ENCODE measurements at places on chromosomes 2 and 18.
A peak's percentile ranks its signal among the peaks of the same experiment; 100 is the strongest.

GRCh38 chr18:9993521-9994025 is 79.8 kb downstream of the VAPA start:
- H3K27me3 ChIP-seq: no peaks in the 10 kb centered on the region
- peaks cover 8% of the 10 kb centered on the region for H3K4me1 ChIP-seq
- no peak overlapping the region for H3K4me3 ChIP-seq
- H3K36me3 ChIP-seq: no peaks in the 10 kb centered on the region

DNA sequence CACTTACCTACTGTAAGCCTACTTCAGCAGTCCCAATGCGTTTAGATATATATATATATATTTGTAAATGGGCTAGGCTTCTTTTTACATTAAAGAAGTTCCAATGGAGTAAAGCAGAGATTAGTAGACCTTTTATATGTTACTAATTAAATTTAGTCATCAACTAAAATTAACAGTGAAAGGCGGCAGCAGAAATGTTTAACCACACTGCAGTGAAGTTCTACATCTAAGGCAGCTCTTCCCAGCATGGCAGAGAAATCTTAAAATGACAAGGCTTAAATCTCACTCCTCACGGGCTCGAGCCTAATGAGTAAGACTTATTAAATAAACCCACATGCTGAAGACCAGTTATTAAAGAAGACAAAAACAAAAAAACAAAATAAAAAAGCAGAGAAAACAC is 19.1 kb upstream of the KANSL1L start:
- peaks cover 38% of the 10 kb centered on the region for H3K4me1 ChIP-seq
- no peaks in the 10 kb centered on the region for H3K36me3 ChIP-seq
- H3K4me3 ChIP-seq: no peak overlapping the region
- no peak overlapping the region for H3K27ac ChIP-seq
- DNase-seq: no peak

DNA sequence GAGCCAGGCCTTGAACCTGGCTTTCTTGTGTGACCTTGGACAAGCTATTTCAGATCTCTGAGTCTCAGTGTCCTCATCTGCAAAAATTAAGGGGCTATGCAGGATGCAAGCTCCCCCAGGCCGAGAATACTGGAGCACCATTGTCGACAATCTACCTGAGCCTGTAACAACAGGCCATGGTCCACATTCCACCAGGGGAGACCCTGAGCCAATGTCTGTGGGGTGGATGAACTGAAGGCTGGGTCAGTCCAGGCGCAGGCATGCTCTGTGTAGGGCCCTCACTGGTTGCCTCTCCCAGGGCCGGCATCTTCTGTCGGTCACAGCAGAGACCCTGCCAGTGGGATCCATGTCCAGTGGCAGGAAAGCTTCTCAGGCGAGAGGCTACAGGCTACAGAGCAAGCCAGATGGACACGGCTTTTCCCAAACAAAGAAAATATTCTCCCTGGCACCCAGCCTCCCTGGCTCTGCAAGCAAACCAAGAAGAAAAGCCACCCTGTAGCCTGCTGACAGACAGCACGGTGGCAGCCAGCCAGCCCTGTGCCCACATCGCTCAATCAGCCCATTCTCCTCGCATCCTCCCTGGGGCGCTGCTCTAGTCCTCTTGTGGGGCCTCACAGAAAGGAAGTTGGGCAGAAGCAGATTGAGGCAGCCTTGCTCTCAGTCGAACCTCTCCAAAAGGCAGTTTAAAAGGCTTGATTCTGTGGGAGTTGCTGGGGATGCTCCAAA is 48.7 kb upstream of the FZD7 start:
- no peaks in the 10 kb centered on the region for H3K4me1 ChIP-seq
- H3K27ac ChIP-seq: no peak overlapping the region
- H3K27me3 ChIP-seq: peaks cover 5% of the 10 kb centered on the region
- peak; percentile 11 for DNase-seq

GRCh38 chr18:35642802-35643201 is 61.3 kb downstream of the GALNT1 start:
- H3K27me3 ChIP-seq: no peaks in the 10 kb centered on the region
- no peak overlapping the region for H3K27ac ChIP-seq
- DNase-seq: no peak
- no peaks in the 10 kb centered on the region for H3K36me3 ChIP-seq
- no peak overlapping the region for H3K4me3 ChIP-seq

DNA sequence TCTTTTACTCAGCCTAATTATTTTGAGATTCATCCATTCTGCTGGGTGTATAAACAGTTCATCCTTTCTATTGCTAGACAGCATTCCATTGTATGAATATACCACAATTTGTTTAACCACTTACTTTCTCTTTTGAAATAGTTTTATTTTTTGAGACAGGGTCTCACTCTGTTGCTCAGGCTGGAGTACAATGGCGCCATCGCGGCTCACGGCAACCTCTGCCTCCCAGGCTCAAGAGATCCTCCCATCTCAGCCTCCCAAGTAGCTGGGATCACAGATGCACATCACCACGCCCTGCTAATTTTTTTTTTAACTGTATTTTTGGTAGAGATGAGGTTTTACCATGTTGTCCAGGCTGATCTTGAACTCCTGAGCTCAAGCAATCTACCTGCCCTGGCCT is 54.5 kb downstream of the USP37 start:
- H3K36me3 ChIP-seq: peaks cover 40% of the 10 kb centered on the region
- DNase-seq: no peak
- H3K27me3 ChIP-seq: no peaks in the 10 kb centered on the region
- H3K4me1 ChIP-seq: no peaks in the 10 kb centered on the region

DNA sequence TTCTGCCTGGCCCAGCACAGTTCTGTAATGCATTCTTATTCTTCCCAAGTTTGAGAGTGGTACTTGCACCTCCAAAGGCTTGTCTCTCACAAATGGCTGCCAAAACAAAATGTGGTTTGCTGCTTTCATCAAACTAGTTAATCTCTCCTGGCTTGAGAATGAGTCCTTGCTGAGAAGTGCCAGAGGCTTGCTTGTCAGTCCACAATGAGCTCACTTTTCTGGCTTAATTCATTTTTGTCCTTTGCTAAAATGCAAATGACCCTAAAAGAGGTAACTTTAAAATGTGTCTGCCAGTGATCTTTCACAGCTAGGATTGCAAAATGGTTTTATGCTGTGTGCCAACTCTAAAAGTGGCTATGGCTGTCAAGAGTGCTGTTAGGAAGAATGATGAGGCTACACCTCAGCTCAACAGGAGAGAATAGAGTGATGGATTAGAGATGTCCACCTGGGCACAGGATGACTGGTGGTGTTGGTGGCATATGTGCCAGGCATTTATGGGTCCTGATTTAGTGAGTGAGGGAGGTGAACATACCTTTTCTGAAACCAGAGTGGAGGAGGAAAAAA is 291.2 kb upstream of the HNMT start:
- no peak for DNase-seq
- no peak overlapping the region for H3K27ac ChIP-seq
- peaks cover 15% of the 10 kb centered on the region for H3K4me1 ChIP-seq
- no peaks in the 10 kb centered on the region for H3K27me3 ChIP-seq

DNA sequence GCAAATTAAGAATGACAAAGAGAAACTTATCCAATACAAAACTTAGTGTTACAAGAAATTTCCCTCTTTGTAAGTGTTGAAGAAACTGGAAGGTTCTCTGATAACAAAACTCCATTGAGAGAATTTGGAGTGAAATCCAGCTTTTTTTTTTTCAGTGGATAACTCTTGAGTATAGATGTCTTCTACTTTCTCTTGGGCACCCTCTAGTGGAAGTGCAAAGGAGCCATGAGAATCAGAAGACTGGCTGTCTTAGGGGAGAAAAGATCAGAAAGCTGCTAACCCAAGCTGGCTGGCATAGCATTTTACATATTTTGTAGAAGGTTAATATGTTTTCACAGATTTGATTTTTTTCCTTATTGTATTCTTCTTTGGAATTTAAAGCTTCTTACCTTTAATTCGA is 138.8 kb upstream of the SATB2 start:
- DNase-seq: peak; percentile 12
- peaks cover under 1% of the 10 kb centered on the region for H3K27me3 ChIP-seq
- H3K4me1 ChIP-seq: no peaks in the 10 kb centered on the region
- no peak overlapping the region for H3K4me3 ChIP-seq

DNA sequence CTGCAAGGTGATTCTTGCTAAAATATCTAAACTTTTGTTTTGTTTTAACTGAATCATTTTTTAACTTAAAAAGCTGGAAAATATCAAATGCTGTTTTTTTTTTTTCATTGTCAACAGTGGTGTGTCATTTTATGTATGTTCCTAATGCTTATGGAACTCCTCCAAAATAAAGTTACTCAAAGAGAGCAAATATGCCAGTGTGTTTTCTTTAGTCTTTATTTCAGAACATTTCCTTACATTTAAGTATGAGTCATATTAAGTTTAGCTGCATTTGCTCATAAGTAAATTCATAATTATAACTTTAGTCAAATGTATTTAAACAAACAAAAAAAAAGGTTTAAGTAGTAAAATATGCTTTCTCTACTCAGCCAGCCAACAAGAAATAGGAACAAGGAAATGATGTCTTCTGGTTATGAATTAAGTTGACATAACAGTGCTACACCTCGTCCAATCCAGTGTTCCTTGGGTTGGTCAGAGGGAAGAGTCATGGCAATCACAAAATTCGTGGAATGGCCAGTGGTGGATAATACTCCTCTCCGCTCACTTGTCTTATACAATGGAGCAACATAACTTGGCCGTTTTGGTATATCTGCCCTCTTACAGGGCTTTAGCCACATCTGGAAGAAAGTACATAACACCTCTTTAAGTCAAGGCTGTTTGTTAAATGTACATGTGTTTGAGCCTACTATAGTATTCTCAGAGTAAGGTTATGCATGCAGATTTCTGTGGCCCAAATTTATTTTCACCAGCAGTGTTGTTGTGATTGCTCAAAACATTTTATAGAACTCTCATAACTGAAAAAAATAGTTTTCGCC is 80.7 kb downstream of the SLC39A10 start:
- no peaks in the 10 kb centered on the region for H3K27me3 ChIP-seq
- no peak for DNase-seq
- no peak overlapping the region for H3K4me3 ChIP-seq
- no peaks in the 10 kb centered on the region for H3K4me1 ChIP-seq
- H3K27ac ChIP-seq: no peak overlapping the region
- H3K36me3 ChIP-seq: peaks cover 67% of the 10 kb centered on the region

DNA sequence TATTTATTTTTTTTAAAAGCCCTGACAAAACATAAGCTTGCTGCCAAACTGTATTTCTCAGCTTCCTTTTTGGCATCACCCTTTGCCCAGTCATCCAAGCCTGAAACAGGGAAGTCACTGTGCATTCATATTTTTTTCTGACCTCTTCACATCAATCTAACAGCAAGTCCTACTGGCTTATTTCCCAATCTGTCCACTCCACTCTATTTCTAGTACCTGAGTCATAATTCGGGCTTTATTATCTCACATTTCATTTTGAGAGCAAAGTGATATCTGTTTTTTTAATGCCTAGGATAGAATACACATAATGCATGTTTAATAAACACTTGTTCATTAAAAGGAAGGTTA is 5.1 kb downstream of the HNMT start:
- no peaks in the 10 kb centered on the region for H3K36me3 ChIP-seq
- no peaks in the 10 kb centered on the region for H3K4me1 ChIP-seq
- H3K27ac ChIP-seq: no peak overlapping the region
- no peaks in the 10 kb centered on the region for H3K27me3 ChIP-seq

DNA sequence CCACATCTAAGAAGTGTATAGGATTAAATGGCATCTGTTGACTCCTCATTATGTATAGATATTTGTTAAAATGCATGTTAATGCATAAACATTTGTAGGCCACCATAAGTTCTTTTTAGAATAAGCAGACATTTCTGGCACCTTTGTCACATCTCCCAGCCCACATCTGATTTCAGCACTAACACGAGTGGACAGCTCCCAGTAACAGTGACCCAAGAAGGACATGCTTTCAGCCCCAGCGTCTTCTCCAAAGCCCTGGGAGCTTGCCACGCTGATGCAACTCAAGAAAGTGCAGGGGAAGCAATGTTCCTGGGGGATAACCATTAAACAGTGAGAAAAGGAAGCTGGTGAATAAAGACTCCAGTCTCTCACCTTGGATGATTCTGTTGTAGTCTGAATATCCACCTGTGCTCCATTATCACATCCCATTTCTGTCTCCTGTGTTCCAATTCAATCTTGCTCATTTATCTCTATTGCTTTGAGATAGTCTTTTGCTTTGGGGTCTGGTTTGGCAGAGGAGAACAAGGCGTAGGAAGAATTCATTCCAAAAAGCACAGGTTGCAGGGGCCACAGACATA is 182.6 kb upstream of the THSD7B start:
- no peaks in the 10 kb centered on the region for H3K36me3 ChIP-seq
- peak; percentile 61 for DNase-seq
- no peaks in the 10 kb centered on the region for H3K27me3 ChIP-seq
- H3K4me3 ChIP-seq: no peak overlapping the region
- no peaks in the 10 kb centered on the region for H3K4me1 ChIP-seq

DNA sequence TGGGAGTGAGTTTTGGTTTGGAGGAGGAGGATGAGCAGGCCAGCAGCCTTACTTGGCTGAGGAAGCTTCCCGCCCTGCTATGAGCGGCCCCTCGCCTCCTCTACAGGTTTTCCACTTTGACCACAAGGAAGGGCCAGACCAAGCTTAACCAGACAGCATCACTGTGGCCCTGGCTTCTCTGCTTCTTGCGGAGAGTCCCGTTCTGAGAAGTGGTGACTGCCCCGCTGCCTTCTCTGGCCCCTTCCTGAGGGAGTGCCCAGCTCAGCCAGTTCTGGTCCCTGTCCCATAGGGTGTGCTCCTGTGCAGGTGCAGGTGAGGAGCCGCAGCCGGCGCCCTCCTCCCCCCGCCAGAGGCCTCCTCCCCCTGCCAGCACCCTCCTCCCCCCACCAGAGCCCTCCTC is 101.0 kb downstream of the FAM210A start:
- H3K36me3 ChIP-seq: peaks cover 96% of the 10 kb centered on the region
- no peaks in the 10 kb centered on the region for H3K27me3 ChIP-seq
- H3K27ac ChIP-seq: peak overlapping the region; percentile 38

- H3K4me3 ChIP-seq: no peak overlapping the region
- H3K4me1 ChIP-seq: no peaks in the 10 kb centered on the region
- no peaks in the 10 kb centered on the region for H3K27me3 ChIP-seq
- no peak overlapping the region for H3K27ac ChIP-seq
Observed at GRCh38 chr18:2897448-2898185, 50.8 kb downstream of the EMILIN2 start.

- peaks cover 27% of the 10 kb centered on the region for H3K4me1 ChIP-seq
- no peak for DNase-seq
- H3K36me3 ChIP-seq: peaks cover 77% of the 10 kb centered on the region
- H3K27ac ChIP-seq: peak overlapping the region; percentile 12
Observed at GRCh38 chr18:12744103-12744502, 41.3 kb downstream of the PSMG2 start.

DNA sequence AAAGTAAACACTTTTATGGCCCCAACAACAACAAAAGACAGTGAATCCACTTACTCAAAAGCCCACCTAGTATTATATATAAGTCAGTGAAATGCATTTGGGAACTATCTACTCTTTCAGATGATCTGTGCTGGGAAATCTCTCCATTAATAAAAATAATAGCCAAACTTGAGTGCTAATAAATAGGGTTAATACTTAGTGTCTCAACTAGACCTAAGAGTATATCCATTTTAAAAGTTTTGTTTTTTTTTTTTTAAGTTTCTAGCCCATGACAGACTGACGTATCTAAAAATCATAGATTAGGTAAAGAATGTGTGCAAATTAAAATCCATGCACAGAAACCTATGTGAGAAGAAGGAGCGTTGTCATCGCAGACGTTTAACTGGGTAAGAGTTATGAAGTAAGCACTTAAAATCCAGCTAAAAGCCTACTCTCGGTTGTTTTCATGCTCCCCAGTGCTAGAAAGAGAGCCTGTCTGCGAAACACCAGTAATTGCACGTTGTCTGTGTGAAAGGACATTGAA is 83.4 kb upstream of the PELI1 start:
- H3K27me3 ChIP-seq: peaks cover 6% of the 10 kb centered on the region
- no peak overlapping the region for H3K4me3 ChIP-seq
- no peak for DNase-seq
- no peak overlapping the region for H3K27ac ChIP-seq
- H3K4me1 ChIP-seq: peaks cover 14% of the 10 kb centered on the region
- H3K36me3 ChIP-seq: no peaks in the 10 kb centered on the region

All from DND-41 (cell line).